NCI-H748 treated with DMSO at 0.1 percent for 48 hours (cell line): ENCODE measurements at places on chromosomes 4 and X.

- DNase-seq: no peak
These were observed 1.8 kb downstream of the ZFP92 start for GRCh38 chrX:153412746-153413720.

DNA sequence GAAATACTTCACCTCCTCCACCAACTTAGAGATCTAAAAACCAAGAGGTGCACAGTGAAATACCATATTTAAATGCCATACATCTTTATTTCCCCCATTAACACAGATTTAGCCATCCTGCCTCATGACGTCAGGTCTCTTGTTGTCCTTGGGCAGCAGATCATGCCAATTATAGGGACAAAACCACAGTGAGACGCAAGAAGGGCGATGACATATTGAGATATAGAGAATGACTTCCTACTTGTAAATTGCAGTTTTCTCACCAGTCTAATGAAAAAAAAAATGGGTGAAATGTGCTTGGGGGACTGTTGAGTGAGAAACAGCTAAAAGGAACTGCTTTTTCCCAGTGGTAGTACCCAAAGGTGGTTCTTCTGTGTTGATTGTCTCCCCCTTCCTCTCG is 24.3 kb downstream of the RS1 start:
- no peak for DNase-seq

GRCh38 chrX:56791456-56791855 is 62.4 kb downstream of the NBDY start:
- DNase-seq: no peak

- no peak for DNase-seq
These were observed 56.5 kb upstream of the NKX1-1 start for GRCh38 chr4:1462768-1463075.

GRCh38 chr4:116561768-116562167 is 523.6 kb downstream of the TRAM1L1 start:
- peak; percentile 17 for DNase-seq

GRCh38 chr4:88012647-88013046 is 5.2 kb downstream of the PKD2 start:
- DNase-seq: no peak
